D341Med (cell line): ENCODE measurements at places on chromosomes 3 and 15.

DNA sequence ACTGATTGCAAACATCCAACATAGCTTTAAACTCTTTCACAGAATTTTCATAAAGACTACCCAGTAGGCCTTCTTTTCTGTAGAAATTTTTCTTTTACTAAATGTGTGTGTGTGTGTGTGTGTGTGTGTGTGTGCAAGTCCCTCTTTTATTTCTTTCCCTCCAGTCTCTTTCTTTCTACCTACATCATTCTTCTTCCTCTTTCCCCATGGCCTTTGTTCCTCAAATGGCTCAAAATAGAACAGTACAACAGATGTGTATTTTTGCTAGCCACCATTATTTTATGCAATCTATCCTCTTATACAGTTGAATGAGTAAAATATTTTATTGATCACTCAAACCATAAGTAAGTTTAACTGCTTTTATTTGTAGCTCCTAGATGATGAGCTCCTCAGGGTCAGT, 76.4 kb downstream of the USF3 start:
- no peak for DNase-seq

DNA sequence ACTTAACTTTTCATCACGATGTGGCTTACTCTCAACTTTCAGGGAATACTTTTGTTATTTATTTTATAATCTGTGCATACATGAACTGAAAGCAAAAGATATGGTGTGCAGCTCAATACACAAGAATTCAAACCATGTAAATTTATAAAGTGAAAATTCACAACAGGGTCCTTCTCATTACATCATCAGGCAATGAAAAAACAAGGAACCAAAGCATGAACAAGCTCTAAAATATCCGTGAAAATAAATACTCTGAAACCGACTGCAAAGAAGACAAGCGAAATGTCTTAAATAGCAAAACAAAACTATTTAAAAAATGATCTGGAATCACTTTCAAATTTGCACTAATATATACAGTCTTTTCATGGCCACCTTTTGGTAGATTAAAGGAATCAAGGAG, 28.9 kb downstream of the GNB5 start:
- no peak for DNase-seq

GRCh38 chr3:65338571-65338970, 650.8 kb upstream of the ADAMTS9 start:
- no peak for DNase-seq

GRCh38 chr3:10364806-10365205, 43.9 kb upstream of the SEC13 start:
- DNase-seq, result no peak

- no peak for DNase-seq
Measured at GRCh38 chr3:59310736-59311135, 260.9 kb upstream of the CFAP20DC start.

- DNase-seq, result no peak
Measured at GRCh38 chr3:186605078-186605477, 7.8 kb upstream of the AHSG start.

DNA sequence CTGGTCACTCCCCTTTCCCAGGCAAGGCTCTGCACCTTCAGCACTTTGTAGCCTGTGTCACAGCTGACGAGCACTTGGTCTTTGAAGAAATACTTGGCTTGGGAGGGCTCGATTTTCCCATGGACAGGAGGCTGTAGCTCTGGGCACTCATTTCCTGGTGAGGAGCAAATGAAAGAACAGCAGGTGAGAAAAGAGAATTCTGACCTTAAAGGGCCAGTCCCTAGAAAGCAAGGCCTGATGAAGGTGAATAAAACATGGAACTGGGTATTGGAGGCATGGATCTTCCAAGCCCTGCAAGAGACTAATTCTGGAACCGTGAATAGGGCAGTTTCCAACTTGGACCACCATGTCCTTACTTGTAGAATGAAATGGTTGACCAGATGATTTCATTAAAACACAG, 39.9 kb downstream of the MASP1 start:
- no peak for DNase-seq

GRCh38 chr3:58564456-58565160, 12.6 kb downstream of the FAM107A start:
- DNase-seq, result peak; percentile 5

DNA sequence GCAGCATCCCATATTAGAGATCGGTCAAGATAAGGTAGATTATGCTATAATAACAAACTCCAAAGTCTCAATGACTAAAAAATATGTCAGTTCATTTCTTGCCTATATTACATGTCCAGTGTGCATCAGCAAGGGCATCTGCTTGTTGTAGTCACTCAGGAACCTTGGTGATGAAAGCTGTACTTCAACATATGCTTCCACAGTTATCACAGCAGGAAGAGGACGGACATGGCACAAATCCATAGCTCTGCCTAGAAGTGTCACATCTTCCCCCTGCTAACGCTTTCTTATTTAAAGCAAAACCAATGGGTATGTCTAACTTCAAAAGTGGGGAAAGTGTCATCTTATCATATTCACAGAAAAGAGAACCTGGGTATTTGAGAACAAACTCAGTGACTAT, 20.0 kb upstream of the PIAS1 start:
- no peak for DNase-seq

GRCh38 chr3:147773116-147773630, 364.0 kb downstream of the ZIC1 start:
- DNase-seq, result no peak

DNA sequence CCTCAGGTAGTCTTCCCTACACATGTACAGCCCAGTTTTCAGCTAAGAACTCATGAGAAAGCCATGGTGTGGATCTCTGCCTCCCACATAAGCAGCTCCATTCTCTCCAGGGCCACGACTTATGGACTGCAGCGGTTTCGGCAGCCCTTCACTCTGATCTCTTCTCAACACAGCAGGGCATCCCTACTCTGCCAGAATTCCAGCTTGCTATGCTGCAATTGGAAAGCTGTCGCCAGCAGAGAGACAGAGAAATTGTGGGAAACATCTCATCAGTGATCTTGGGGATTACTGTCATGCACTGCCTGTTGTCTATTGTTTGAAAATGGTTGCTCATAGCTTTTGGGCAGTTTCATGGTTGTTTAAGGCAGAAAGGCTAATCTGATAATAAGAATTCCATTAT, 11.9 kb upstream of the BLM start:
- DNase-seq, result no peak

GRCh38 chr3:29280404-29281093, at the start of gene RBMS3:
Gene RBMS3, plus strand, starts transcription at chr3:29281071.
- peak; percentile 48 for DNase-seq

GRCh38 chr3:42440924-42441323, 30.5 kb upstream of the LYZL4 start:
- DNase-seq, result no peak

GRCh38 chr3:123013876-123014275, 13.7 kb downstream of the SEMA5B start:
- no peak for DNase-seq

GRCh38 chr3:153029350-153029749, 132.7 kb upstream of the RAP2B start:
- no peak for DNase-seq

DNA sequence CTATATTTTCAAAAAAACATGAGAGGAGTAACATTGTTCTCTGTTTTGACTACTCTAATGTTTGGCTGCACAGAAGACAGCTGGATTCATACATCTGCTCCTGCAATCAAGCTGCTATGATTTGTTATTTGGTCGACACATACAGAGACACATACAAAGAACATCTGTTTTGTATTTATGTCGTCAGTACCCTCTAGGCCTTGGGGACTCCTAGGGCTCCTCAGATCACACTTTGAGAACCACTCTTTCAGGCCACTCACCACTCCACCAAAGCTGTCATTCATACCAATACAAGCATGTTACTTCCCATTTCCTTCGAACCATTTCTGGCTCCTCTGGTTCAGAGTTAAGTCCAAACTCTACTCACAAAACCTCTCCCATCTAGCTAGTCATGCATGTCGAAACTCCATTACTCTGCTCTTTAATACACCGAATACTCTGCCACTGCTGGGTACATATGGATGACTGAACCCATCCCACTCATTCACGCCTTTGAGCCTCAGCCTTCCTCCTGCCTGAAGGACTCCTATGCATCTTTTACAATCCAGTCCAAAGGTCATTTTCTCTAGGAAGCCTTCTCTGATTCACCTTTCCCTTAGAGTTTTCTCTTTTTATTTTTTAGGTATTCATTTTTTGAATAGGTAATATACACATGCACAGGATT, 102.9 kb upstream of the ARHGEF3 start:
- no peak for DNase-seq

DNA sequence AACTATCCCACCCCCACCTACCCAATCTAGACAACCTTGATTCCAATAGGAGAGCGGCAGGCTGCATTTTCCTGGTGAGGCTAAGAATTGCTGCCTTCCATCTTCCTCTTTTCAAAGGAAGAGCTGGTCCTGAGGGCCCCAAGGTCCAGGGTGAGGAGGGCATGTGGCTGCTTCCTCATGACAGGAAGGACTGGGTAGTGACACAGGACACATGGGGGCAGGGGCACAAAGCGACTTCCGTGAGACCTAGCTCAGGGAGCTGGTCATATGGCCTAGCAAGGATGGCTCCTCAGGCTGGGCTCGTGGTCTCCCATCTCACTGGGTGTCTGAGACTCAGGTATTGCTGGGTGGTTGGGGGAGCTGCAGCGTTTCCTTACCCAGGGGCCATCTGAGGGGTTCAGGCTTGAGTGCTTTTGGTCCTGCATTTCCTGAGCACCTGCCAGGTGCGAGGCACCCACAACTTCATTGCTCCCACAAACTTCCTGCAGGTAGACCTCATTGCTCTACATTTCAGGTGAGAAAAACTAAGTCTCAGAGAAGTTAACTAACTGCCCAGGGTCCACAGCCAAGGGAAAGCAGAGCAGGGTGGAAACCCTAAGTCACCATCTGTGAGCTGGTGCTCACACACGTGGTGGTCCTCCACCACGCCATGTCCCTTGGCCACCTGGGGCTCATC, 160.0 kb upstream of the TLE3 start:
- no peak for DNase-seq

DNA sequence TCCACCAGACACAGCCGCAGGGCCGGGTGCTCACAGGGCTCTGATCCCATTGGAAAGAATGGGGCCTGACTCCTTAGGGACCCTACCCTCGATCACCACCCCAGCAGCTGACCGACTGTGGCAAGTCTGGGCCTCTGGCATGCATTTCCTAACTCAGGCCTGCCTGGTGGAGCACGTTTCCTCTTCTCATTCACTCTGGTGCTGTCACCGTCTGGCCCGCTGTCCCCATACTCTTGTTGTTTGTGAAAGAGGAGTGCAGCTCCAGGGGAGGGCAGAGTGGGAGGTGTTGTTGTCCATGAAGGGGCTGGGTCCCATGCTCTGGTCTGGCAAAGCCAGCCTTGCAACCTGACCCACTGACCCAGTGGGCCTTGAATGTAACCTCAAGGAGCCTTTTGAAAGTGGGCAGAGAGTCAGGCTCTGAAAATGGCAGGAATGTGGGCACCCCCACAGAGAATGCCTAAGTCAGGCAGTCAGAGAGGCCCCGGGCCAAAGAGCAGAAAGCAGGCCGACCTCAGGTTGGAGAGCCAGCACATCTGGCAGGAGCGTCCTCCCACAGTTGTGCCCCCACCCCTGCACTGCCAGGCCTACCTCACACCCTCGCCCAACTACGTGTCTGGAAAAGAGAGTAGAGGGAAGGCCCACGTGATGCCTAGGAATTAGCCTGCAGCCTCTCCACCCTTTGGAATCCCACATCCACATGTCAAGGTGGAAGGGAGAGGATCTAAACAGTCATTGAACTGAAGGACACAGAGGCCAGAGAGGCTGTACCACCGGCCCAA, 10.9 kb downstream of the SEMA7A start:
- no peak for DNase-seq

DNA sequence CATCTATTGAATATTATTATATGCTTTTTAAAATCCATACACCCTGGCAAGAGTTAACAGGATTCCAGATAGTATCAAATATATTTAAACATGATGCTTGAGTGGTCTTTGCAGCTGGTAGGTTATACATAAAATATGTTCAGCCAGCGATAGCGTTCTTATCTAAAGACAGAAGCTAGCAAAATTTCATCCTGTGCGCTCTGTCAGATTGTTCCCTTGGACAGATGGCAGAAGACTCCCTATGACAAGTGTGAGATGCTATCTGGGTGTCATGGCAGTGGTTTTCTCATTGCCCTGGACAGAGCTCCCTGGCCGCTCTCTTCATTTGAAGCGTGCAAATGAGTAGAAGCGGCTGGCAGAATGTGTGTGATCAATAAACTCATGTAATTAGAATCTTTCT, 175.2 kb upstream of the SOX14 start:
- DNase-seq, result no peak

GRCh38 chr3:97991293-97991682, 19.1 kb upstream of the RIOX2 start:
- DNase-seq, result no peak

- DNase-seq, result no peak
Measured at GRCh38 chr3:143343031-143343430, 223.5 kb downstream of the CHST2 start.

- no peak for DNase-seq
Measured at GRCh38 chr3:27345493-27345892, 23.7 kb downstream of the NEK10 start.

DNA sequence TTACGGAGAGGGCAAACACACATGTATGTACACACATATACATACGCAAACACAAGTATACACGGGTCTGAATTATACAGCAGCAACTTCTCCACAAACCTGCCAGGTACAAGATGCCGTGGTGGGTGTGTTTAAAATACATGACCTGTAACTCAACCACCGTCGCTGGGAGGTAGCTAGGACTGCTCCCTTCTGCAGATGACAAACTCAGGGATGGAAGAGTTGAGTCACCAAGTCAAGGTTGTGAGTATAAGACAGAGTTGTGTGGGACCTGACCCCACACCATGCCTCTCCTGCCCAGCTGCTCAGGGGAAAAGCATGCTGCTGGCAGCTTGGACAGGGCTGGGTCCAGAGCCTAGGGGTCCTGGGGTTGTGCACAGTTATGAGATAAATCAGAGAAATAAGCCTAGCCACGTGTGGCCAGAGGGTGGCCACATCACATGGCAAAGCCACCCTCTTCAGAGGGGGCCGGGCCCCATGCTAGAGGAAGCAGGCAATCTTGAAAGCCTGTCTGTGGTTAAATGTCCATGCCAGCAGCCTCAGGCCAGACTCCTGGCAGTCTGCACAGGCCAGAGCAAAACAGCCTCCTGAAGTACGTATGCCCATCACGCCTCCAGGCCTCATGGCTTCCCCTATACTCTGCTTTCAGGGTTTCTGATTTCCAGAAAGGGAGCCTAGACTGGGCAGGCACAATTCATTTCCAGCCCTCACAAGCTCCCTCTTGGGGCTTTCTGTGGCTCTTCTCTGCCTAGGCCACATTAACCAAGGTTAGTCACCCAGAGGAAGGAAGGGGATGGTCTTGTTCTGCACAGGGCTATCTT, 107.7 kb upstream of the RPL32 start:
- DNase-seq, result no peak

GRCh38 chr15:70259028-70259424, 161.3 kb upstream of the TLE3 start:
- no peak for DNase-seq

- no peak for DNase-seq
Measured at GRCh38 chr3:38221005-38221404, 44.6 kb upstream of the SLC22A13 start.

GRCh38 chr3:124607163-124607562, 123.1 kb upstream of the UMPS start:
- no peak for DNase-seq

GRCh38 chr15:68085052-68085451, 30.9 kb downstream of the PIAS1 start:
- no peak for DNase-seq
